ENCODE measurements at places on chromosomes 12 and 14. TPM values are rescaled to one million over a fixed set of nuclear protein-coding genes. Genes with fewer than 3 reads are reported as not detected.

RGS6 gene
- total RNA-seq, result 1.7 TPM

MMP14 gene
- total RNA-seq, result 156 TPM

GNG2 gene
- 4.4 TPM for total RNA-seq

ARMH4 gene
- total RNA-seq, result 2.5 TPM

DRAM1 gene
- 6.8 TPM for total RNA-seq

CD27 gene
- not detected for total RNA-seq

TSPAN19 gene
- total RNA-seq, result not detected

TTC5 gene
- 23.9 TPM for total RNA-seq

MYBPC1 gene
- 6.6 TPM for total RNA-seq

CACNA2D4 gene
- 2.3 TPM for total RNA-seq

A2ML1 gene
- 150 TPM for total RNA-seq

KCNJ8 gene
- total RNA-seq, result 9.1 TPM

CD4 gene
- 2.9 TPM for total RNA-seq

AVPR1A gene
- total RNA-seq, result 8.8 TPM
